ENCODE measurements at places on chromosomes 13 and 19. TPM values are rescaled to one million over a fixed set of nuclear protein-coding genes. Genes with fewer than 3 reads are reported as not detected.

DNA sequence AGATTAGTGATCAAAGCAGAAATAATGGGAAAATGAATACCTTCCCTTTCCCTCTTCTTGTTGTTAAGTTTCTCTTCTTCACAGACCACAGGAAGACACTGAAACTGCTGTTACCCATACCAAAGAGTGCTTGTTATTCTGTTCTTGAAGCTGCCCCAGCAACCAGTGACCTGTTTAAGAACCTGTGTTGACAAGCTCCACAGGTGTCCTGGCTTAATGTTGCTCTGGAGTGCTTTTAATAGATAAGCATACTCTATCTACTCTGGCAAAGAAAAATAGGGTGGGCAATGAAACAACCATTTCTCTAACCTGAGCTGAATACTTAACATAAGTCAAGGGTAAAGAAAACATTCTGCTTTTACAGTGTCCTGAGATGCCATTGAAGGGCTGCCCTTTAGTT lies 506.7 kb upstream of the GPC6 start:
- no peaks in the 10 kb centered on the region for H3K4me1 ChIP-seq
- H3K27me3 ChIP-seq: no peaks in the 10 kb centered on the region
- DNase-seq: no peak
- H3K4me3 ChIP-seq: no peak overlapping the region
- no peaks in the 10 kb centered on the region for H3K36me3 ChIP-seq

GRCh38 chr13:46171217-46171616 lies 10.8 kb downstream of the LCP1 start:
- H3K36me3 ChIP-seq: peaks cover 21% of the 10 kb centered on the region
- H3K27me3 ChIP-seq: no peaks in the 10 kb centered on the region
- H3K4me1 ChIP-seq: peaks cover 100% of the 10 kb centered on the region
- H3K27ac ChIP-seq: peak overlapping the region; percentile 99
- peak overlapping the region; percentile 49 for H3K4me3 ChIP-seq
- DNase-seq: no peak

The PSG6 gene
- not detected for total RNA-seq

DNA sequence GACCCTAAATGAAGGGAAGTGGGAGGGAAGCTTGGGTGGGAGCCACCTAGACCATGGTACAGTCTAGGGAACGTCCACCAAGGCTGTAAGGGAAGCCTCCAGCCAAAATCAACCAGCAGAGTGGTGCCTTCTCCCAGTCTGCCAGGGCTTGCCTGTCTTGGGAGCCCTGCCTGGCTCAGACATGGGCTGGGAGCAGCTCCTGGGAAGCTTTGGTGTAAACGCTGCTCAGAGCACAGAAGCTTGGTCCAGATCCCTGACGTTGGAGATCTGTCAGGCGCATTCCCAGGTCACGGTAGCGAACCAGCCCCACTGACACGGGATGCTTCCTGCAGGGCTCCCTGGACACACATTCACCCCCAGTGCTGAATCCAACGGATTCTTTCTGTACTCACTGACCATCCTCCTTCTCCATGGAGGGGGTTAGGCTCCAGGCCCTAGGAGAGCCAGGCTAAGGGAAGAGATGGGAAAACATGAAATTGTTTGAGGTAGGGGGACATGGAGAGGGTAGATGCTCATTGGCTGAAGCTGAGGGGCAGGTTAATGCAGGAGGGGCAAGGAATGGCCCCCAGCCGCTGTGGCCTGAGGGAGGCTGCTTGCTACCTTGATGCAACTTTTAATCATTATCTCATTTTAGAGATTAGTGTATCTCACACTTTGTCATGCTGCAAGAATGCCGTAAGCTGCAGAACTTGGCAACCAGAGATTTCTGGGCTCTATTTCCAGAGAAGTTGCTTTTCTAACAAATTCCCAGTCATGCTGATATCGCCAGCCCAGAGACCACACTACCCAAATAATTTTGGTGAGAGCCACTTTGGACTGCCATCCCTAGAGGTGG lies 195.8 kb downstream of the UQCRFS1 start:
- H3K27me3 ChIP-seq: no peaks in the 10 kb centered on the region
- H3K36me3 ChIP-seq: no peaks in the 10 kb centered on the region
- DNase-seq: no peak

DNA sequence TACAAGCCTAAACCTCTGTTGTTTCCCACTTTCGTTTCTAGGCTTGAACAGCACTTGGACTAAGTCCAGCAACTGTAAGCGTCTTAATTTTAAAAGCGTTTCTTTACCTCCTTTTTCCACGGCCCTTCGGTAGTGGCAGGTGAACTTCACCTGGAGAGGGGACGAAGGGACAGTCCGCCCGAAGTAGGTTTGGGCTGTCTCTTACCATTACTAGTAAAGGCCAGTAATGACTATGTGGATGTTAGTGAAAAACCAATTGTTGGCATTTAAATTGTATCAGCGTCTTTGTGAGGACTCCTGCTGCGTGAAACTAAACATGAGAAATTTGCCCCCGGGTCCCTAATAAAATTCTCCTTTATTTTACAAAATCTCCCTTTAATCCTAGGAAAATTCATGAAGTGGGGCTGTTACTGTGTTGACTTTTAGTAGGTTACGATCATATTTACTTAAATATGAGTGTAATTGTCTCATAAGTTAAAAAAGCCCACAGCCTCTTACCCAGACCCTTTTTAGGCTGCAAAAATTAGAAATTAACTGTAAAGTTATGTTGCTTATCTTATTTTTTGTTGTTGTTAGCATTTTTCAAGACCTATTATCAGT lies 983 bp downstream of the ITM2B start:
- no peaks in the 10 kb centered on the region for H3K27me3 ChIP-seq
- DNase-seq: no peak
- peaks cover 55% of the 10 kb centered on the region for H3K4me1 ChIP-seq
- no peaks in the 10 kb centered on the region for H3K36me3 ChIP-seq
- peak overlapping the region; percentile 94 for H3K4me3 ChIP-seq

The PROZ gene
- total RNA-seq: not detected

GRCh38 chr19:3663838-3664237 lies 36.4 kb downstream of the PIP5K1C start:
- H3K4me3 ChIP-seq: no peak overlapping the region
- H3K27ac ChIP-seq: no peak overlapping the region
- no peaks in the 10 kb centered on the region for H3K27me3 ChIP-seq
- H3K36me3 ChIP-seq: no peaks in the 10 kb centered on the region
- DNase-seq: no peak

The KIR3DL1 gene
- not detected for total RNA-seq

DNA sequence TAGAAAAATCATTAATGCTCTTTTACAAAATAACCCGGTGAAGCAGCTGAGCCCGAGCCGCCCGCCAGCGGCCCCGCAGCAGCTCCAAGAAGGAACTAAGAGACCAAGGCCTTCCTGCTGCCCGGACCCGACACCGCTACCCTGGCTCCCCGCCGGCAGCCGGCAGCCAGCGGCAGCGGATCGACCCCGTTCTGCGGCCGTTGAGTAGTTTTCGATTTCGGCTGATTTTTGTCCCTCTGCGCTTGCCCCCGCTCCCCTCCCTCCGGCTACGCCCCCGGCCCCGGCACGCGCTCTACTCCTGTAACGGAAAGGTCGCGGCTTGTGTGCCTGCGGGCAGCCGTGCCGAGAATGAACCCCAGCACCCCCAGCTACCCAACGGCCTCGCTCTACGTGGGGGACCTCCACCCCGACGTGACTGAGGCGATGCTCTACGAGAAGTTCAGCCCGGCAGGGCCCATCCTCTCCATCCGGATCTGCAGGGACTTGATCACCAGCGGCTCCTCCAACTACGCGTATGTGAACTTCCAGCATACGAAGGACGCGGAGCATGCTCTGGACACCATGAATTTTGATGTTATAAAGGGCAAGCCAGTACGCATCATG lies at the start of gene PABPC3:
TSS of gene PABPC3 (plus strand) at position 286 of the 603 bp plus-strand sequence. CDS start at position 349, 63 bp downstream.
- no peak within 1 kb of the TSS for H3K4me3 ChIP-seq
- H3K4me1 ChIP-seq: no peaks in the 10 kb centered on the region
- H3K27ac ChIP-seq: no peak within 1 kb of the TSS
- H3K27me3 ChIP-seq: no peaks in the 10 kb centered on the region

The IL11 gene
- 0.40 TPM for total RNA-seq

The TNFRSF19 gene
- not detected for total RNA-seq

The C19orf73 gene
- total RNA-seq: 3.4 TPM

The IGFL2 gene
- total RNA-seq: not detected

DNA sequence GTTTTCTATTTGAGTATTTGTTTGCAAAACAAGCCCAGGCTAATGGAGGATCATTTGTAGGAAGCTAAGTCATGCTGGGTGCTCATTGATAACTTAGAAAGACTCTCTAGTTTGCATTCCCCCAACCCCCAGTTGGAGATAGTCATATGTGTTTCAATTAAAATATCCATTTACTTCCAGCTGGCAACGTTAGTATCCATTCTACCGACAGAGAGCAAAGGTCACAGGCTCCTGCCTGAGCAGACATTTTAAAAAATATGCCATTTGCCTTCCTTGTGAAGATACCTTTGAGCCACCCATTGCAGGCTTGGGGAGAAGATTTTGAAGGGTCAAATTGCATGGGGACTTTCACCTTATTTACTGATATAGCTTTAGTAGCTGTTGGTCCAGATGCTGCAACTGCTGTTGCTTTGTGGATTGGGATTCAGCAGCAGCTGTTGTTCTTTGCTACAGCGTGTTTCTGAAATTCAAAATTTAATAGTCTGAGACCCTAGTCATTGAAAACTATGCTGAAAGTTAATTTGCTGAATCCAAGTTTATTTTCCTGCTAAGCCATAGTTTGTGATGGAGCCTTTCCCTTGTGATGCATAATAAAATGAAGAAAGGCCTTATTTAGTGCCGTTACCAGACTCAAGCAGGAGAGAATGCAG lies 335.1 kb downstream of the GPC6 start:
- no peaks in the 10 kb centered on the region for H3K4me1 ChIP-seq
- no peak overlapping the region for H3K4me3 ChIP-seq
- no peak for DNase-seq
- no peaks in the 10 kb centered on the region for H3K36me3 ChIP-seq
- H3K27ac ChIP-seq: no peak overlapping the region

GRCh38 chr13:35140321-35140720 lies 198.3 kb downstream of the NBEA start:
- no peak overlapping the region for H3K27ac ChIP-seq
- no peaks in the 10 kb centered on the region for H3K27me3 ChIP-seq
- H3K36me3 ChIP-seq: no peaks in the 10 kb centered on the region
- no peak overlapping the region for H3K4me3 ChIP-seq
- DNase-seq: no peak

DNA sequence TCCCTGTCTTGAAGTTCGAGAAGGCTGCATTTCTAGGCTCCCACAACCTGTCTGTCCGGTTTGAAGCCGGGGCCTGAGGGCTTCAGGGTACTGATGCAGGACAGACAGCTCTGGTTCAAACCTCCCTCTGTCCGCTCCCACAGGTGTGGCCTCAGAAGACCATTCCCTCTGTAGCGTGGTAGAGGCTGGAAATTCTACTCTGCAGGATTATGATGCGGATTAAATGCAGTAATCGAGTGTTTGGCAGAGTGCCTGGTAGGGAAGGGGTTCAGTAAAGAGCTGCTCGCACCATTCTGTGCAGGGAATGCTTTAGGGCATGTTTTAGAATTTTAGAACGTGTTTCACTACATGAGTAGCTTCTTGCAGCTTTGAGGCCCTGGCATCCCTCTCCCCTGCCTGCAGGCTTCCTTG lies 30.5 kb downstream of the PPP1R37 start:
- no peaks in the 10 kb centered on the region for H3K36me3 ChIP-seq
- no peaks in the 10 kb centered on the region for H3K27me3 ChIP-seq
- H3K27ac ChIP-seq: no peak overlapping the region
- DNase-seq: no peak

DNA sequence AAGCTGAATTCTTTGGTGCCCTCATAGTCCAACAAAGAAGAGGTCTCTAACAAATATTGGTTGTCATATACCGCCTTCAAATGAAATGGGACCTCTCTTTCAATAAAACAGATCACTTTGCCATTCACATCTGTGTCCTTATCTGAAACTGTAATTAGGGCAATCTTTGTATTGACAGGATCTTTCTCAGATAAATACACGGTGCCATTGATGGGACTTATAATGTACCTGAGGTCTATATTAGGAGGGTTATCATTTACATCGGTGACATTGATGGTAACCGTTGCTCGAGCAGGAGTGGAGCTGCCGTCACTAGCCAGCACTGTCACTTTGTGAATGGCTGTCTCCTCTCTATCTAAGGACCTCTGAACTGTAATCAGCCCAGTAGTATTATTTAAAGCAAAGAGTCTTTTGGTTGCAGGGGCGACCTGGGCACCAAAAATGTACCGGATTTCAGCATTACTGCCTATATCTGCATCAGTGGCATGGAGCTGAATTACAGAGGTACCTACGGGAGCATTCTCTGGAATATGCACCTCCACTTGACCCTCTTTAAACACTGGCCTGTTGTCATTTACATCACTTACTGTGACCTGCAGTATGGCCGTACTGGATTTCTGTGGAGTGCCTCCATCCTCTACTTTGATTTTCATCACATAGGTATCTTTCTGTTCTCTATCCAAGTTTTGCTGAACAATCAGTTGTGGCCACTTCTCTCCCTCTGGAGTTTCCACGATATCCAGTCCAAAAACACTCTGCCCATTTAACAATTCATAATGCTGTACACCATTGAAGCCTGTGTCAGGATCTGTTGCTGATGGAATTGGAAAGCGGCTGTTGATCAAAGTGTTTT lies 2.8 kb downstream of the PCDH9 start:
- peaks cover 40% of the 10 kb centered on the region for H3K4me1 ChIP-seq
- H3K36me3 ChIP-seq: no peaks in the 10 kb centered on the region
- no peaks in the 10 kb centered on the region for H3K27me3 ChIP-seq
- H3K4me3 ChIP-seq: no peak overlapping the region
- DNase-seq: no peak

- no peak within 1 kb of the TSS for H3K27ac ChIP-seq
- no peaks in the 10 kb centered on the region for H3K36me3 ChIP-seq
- no peaks in the 10 kb centered on the region for H3K27me3 ChIP-seq
- H3K4me1 ChIP-seq: 0 out of 2 replicates have a peak, but pooled peaks cover 3% of the 10 kb centered on the region
Measured at GRCh38 chr19:38264486-38265212, at the start of gene SPINT2. Gene SPINT2, plus strand, starts transcription at chr19:38264573. Its CDS starts 320 bp downstream, at chr19:38264893.

- H3K4me1 ChIP-seq: no peaks in the 10 kb centered on the region
- no peaks in the 10 kb centered on the region for H3K27me3 ChIP-seq
- no peaks in the 10 kb centered on the region for H3K36me3 ChIP-seq
- H3K27ac ChIP-seq: no peak overlapping the region
Measured at GRCh38 chr13:104650431-104650830, 1584.2 kb upstream of the SLC10A2 start.

DNA sequence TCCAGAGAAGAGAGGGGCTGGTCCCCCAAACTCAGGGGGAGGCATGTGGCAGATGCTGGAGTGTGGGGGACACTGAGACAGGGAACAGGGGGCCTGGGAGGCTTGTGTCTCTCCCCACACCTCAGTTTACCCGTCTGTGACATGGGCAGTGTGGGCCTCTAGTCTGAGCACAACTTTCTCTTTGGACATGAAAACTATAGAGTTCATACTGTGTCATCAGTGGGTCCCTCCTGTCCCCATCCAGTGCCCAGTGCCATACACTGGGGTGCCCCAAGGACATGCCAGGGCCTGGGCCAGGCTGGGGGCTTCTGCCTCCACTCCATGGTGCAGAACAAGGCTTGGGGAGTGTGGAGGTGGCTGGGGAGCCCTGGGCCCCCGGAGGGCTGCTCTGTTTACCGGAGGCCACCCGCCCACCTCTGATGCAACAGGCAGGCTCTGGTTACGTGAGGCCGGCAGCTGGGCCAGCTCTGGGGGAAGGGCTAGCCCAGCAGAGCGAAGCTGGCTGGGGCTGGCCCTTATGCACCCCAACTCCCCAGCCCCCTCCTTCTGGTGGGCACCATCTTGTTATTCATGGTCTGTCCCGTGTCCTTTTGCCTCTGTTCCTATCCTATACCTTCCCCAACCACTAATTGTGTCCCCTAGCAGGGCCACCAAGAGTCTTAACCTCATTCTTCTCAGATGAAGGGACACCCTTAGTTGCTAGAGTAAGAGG lies 1.9 kb upstream of the MEF2B start:
- H3K4me1 ChIP-seq: peaks cover 67% of the 10 kb centered on the region
- no peaks in the 10 kb centered on the region for H3K27me3 ChIP-seq
- DNase-seq: peak; percentile 86
- peak overlapping the region; percentile 31 for H3K4me3 ChIP-seq
- H3K27ac ChIP-seq: peak overlapping the region; percentile 99
